ENCODE measurements at places on chromosomes 6 and 20.

- no peak for DNase-seq
These were observed at the start of gene SULF2 for GRCh38 chr20:47785311-47785853. SULF2 (minus strand) TSS chr20:47785481; CDS start chr20:47757363, 28,118 bp downstream.

DNA sequence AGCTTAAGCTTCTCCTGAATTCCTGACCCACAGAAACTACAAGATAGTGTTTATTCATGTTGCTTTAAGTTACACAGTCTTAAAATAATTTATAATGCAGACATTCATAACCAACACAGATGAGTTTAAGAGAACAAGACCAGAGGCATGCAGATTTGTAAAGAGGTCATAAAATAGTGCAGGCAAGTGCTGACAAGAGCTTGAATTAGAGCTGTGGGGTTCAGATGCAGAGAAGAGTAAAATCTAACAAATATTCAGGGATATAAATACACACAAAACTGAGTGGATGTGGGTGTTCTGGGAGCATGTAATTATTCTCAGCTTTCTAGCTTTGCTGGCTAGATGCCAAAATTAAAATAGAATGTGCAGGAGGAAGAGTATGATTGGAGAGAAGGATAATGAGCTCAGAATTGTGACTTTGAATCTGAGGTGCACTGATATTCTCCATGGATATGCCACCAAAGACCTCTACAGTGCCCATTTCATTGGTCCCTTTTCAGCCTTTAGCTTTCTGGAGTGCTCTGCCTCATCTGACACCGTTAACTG lies 291.9 kb upstream of the SGK1 start:
- DNase-seq, result no peak

DNA sequence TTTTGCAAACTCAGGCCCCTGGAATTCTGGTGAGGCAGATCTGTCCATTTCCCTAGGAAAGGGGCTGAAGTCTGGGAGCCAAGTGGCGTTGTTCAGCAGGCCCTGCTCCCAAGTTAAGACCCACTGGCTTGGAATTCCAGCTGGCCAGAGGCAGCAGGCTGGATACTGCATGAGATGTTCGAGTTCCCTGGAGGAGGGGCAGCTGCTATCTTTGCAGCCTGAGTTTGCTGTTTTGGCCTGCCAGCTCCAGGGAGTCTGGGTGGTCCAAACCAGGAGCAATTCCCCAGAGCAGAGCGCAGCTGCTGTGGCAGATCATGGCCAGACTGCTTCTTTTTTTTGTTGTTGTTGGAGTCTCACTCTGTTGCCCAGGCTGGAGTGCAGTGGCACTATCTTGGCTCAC lies 18.2 kb upstream of the PGK2 start:
- no peak for DNase-seq

- DNase-seq, result no peak
These were observed 15.3 kb upstream of the ANGPT4 start for GRCh38 chr20:931401-931800.

Measured in stimulated activated CD4-positive, alpha-beta T cell treated with anti-CD3 and anti-CD28 coated beads, Interleukin-2, amount 100 ng/mL, for 4 hours (primary cell).